ENCODE measurements at places on chromosomes 12 and 14.
A peak's percentile ranks its signal among the peaks of the same experiment; 100 is the strongest.

DNA sequence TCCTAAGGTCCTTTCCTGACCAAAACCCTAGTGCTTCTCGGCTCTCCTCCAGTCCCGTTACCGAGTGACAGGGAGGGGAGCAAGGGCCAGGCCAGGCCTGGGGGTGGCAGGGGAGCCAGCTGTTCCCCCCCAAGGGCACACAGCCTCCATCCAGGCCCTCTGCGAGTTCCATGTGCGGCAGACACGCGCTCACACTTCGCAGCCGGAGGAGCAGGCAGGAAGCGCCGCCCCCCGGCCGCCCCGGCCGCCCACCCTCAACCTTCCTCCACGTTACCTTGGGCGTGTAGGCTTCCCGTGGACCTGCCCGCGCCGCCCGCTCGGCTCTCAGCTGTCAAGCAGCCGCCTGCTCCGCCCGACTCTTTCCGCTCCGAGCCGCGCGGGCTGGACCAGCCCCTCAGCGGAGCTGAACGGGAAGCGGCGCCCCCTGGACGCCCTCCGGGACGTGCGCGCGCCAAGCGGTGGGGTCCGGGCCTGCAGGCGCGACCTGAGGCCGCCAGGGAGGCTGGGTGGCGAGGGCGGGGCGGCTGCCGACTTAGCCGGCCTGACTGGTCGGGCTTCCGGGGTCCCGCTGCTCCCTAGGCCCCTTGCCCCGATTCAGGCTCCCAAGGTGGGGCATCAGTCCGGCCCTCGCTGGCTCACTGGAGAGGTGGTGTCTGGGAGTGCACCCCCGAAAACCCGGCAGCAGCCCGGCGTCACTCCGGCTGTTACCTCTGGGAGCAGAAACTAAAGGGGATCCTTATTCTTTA, at the start of gene CRACR2A:
TSS of gene CRACR2A (minus strand) at position 369 of the 746 bp plus-strand sequence. CDS start 56,110 bp downstream, outside the sequence.
- H3K36me3 ChIP-seq, result no peaks in the 10 kb centered on the region
- DNase-seq, result no peak
- H3K27me3 ChIP-seq, result peaks cover 8% of the 10 kb centered on the region
- H3K4me1 ChIP-seq, result peaks cover 2% of the 10 kb centered on the region

GRCh38 chr12:65319688-65320200, 41.3 kb downstream of the MSRB3 start:
- H3K4me1 ChIP-seq, result no peaks in the 10 kb centered on the region
- H3K36me3 ChIP-seq, result no peaks in the 10 kb centered on the region
- H3K27me3 ChIP-seq, result no peaks in the 10 kb centered on the region
- H3K27ac ChIP-seq, result no peak overlapping the region
- H3K4me3 ChIP-seq, result no peak overlapping the region

- no peaks in the 10 kb centered on the region for H3K4me1 ChIP-seq
- no peak for DNase-seq
- H3K27ac ChIP-seq, result no peak overlapping the region
- H3K36me3 ChIP-seq, result no peaks in the 10 kb centered on the region
- no peak overlapping the region for H3K4me3 ChIP-seq
Measured at GRCh38 chr12:90543374-90543773, 411.6 kb downstream of the CCER1 start.

DNA sequence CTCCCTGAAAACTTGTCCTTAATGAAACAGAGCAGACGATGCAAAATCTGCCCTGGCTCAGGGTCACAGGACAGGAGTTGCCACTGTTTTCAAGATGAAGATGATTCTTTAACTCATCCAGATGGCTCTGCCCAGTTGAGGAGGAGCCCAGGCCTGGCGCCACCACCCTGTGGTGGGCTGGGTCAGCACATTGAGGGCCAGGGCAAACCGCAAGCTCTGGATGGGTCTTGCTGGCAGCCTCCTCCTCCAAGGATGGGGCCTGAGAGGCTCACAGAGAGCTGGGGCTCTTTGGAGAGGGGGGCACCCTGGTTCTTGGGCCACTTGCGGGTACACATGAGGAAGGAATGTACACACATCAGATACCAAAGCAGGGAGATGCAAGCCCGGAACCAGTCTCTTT, 158.2 kb downstream of the NUAK1 start:
- DNase-seq, result no peak
- no peaks in the 10 kb centered on the region for H3K36me3 ChIP-seq
- H3K4me3 ChIP-seq, result no peak overlapping the region
- H3K27me3 ChIP-seq, result no peaks in the 10 kb centered on the region

DNA sequence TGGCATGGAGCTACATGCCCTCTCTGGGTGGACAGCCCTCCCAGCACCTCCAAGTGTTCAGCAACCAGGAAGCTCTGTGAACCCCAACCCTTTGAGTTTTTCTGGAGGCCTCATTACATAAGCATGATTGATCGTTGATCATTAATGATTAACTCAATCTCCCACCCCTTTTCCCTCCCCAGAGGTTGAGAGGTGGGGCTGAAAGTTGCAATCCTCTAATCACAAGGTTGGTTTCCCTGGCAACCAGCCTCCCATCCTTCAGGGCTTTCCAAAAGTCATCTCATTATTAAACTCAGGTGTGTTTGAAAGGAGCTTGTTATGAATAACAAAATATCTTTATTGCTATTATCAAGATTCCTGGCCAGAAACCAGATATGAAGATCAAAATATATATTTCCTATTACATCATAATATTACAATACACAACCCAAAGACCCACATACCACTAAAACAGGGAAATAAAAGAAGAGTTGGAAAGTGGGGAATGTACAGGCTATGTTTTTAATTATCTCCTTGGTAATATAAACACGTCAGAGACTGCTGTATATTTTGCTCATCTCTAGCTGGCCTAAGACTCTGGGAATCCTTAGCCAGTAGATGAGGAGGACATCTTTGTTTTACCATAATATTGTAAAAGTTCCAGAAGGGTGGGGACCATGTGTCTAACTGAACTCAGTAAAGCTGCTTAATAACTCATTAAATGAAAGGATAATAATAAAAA, 73.6 kb downstream of the SSPN start:
- no peaks in the 10 kb centered on the region for H3K27me3 ChIP-seq
- H3K4me3 ChIP-seq, result no peak overlapping the region
- no peak overlapping the region for H3K27ac ChIP-seq
- DNase-seq, result no peak

DNA sequence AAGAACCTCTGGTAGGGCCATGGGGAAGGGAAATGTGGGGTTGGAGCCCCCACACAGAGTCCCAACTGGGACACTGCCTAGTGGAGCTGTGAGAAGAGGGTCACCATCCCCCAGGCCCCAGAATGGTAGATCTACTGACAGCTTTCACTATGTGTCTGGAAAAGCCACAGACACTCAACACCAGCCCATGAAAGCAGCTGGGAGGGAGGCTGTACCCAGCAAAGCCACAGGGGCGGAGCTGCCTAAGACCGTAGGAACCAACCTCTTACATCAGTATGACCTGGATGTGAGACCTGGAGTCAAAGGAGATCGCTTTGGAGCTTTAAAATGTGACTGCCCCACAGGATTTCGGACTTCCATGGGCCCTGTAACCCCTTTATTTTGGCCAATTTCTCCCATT, 97.8 kb downstream of the HMGA2 start:
- H3K27me3 ChIP-seq, result no peaks in the 10 kb centered on the region
- DNase-seq, result no peak
- peaks cover 27% of the 10 kb centered on the region for H3K36me3 ChIP-seq
- H3K27ac ChIP-seq, result no peak overlapping the region

GRCh38 chr14:25411781-25412757, 362.1 kb upstream of the STXBP6 start:
- H3K4me1 ChIP-seq, result no peaks in the 10 kb centered on the region
- no peak overlapping the region for H3K27ac ChIP-seq
- no peaks in the 10 kb centered on the region for H3K36me3 ChIP-seq
- DNase-seq, result no peak

DNA sequence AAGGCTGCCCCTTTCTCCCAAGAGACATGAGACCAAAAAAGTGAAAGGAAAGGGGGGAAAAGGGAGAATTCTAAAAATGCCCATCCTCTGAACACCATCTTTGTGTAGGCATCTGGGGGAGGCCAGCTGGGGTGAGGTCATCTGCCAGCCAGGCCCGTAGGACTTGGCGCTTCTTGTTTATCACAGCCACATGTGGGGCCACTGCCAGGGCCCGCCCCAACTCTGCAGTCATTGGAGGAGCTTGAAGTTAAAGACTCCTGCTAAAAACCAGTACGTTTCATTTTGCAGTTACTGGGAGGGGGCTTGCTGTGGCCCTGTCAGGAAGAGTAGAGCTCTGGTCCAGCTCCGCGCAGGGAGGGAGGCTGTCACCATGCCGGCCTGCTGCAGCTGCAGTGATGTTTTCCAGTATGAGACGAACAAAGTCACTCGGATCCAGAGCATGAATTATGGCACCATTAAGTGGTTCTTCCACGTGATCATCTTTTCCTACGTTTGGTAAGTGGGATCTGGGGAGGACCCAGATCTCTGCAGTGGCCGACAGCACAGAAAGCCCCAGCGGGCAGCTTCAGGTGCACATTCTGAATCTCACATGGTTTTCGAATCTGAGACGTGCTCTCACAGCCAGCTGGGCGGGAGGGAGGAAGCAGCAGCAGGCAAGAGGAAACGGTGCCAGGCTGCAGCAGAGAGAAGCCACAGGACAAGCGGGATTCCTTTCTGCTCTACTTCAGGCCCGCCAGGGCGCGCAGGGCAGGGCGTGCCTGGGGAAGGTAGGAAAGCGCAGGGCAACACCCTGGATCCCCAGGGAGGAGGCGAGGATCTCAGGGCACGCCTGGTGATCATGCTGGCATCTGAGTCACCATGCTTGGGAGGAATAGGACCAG, at the start of gene P2RX7:
TSS of gene P2RX7 (plus strand) at position 276 of the 881 bp plus-strand sequence. CDS start at position 371, 95 bp downstream.
- H3K4me3 ChIP-seq, result peak within 1 kb of the TSS; percentile 55
- DNase-seq, result peak; percentile 72
- no peaks in the 10 kb centered on the region for H3K27me3 ChIP-seq
- H3K27ac ChIP-seq, result peak within 1 kb of the TSS; percentile 60
- peaks cover 19% of the 10 kb centered on the region for H3K4me1 ChIP-seq
- H3K36me3 ChIP-seq, result no peaks in the 10 kb centered on the region

DNA sequence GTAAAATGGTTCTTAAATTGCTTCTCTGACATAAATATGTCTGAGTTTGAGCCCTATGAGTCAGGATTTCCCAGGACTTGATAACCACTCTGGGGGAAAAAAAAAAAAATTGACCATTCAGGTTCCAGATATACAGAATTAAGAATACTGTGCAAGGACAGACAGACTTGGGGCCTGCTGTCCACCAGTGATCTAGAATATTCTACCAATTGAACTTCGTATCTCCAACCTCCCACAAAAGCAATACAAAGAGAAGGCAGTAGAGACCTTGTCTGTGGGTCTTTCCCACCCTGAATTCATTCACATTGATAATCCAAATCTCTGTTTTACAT, 4.1 kb downstream of the SINHCAF start:
- no peak for DNase-seq
- H3K36me3 ChIP-seq, result no peaks in the 10 kb centered on the region
- H3K4me3 ChIP-seq, result no peak overlapping the region
- H3K27ac ChIP-seq, result no peak overlapping the region

DNA sequence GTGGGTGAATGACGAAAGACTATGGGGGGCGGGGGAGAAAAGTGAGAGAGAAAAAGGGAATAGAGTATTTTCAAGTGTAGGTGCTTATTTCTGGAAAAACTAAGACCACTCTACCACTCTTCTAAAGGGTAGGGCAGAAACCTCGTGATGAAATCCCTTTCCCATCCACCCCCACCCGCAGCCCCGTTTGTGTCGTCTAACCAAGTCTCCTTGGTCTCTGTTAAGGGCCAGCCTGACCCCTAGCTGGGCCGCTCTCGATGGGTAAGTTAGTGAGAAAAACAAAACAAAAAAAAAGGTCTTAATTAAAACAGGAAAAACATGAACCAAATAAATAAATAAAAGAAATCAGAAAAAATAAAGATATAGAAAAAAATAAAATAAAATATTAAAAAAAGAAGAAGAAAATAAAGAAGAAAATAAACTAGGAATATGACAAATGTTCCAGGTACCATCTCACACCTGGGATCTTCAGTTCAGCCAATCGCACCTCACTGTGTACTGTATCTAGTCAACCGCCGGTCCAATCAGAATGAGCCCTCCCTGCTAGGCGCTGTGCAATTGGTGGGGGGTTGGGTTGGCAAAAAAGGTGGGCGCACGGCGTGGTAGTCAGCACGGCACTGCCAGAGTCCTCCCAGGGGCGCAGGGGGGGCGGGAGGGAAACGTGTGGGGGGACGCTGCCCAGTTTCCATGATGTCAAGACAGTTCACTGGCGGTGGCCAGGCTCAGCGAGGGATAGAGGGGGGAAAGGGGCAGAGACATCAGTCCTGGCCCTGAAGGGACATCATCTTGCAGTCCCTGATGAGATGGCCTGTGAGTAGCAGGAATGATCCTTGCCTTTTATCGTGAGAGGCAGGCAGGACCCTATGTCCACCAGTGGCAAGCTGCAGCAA, 9.8 kb upstream of the CDH24 start:
- H3K4me1 ChIP-seq, result peaks cover 28% of the 10 kb centered on the region
- no peak overlapping the region for H3K27ac ChIP-seq
- no peak overlapping the region for H3K4me3 ChIP-seq
- no peaks in the 10 kb centered on the region for H3K27me3 ChIP-seq
- peaks cover 54% of the 10 kb centered on the region for H3K36me3 ChIP-seq
- no peak for DNase-seq

All from keratinocyte (primary cell).